ENCODE measurements at places on chromosomes 2 and 18.

- DNase-seq: no peak
Measured at GRCh38 chr18:55685638-55686037, 97.6 kb upstream of the TCF4 start.

GRCh38 chr2:40113997-40114396 is 334.9 kb upstream of the THUMPD2 start:
- DNase-seq: no peak

DNA sequence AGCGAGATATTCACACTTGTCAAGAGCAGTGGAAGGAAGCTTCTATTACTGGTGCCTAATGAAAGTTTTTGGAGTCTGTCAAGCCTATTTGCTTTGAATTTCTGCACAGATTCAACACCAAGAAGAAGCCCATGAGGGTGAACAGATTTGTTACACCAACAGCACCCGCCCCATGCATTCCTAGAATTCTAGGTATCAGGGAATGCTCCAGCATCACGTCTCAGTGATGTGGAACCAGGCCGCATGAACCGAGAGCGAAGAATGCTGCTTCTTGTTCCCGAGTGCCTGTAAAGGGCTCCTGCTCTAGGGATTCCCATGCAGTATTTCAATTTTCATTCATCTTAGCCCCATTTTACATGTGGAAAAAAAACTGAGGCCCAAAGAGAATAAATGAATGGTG is 69.7 kb downstream of the KCNF1 start:
- DNase-seq: no peak

- DNase-seq: no peak
Measured at GRCh38 chr2:230634146-230634545, 78.5 kb upstream of the CAB39 start.

GRCh38 chr2:235601960-235602704 is 108.3 kb downstream of the AGAP1 start:
- DNase-seq: no peak

DNA sequence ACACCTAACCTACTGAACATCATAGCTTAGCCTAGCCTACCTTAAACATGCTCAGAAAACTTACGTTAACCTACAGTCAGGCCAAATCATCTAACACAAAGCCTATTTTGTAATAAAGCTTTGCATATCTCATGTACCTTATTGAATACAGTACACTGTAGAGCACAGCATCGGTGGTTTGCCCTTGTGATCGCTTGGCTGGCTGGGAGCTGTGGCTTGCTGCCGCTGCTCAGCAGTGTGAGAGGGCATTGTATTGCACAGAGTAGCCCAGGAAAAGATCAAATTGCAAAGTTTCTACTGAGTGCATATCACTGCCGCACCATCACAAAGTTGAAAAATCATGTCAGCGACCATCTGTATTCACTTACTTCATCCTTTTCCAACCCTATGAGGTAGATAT is 62.3 kb upstream of the NCK2 start:
- DNase-seq: no peak

- DNase-seq: no peak
Measured at GRCh38 chr2:156892467-156893281, 364.8 kb upstream of the GALNT5 start.

- peak; percentile 66 for DNase-seq
Measured at GRCh38 chr2:73984922-73985307, 205 bp downstream of the TET3 start.

DNA sequence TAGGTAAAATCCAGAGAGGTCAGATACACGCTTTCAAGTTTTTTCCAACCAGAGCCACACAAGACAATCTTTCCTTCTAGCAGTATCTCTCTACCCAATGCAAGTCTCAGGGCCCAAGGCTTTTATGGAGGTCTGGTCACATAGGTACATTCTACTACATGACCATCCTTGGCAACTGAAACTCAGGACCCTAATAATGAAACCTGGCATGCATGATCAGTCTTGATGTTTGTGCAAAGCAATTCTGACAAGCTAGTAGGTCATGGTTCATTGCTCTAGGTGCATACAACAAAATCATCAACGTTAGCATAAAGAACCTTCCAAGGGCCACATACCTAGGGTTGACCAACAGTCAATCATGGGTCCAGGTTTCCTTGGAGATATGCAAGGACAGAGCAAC is 33.2 kb upstream of the CCDC88A start:
- no peak for DNase-seq

DNA sequence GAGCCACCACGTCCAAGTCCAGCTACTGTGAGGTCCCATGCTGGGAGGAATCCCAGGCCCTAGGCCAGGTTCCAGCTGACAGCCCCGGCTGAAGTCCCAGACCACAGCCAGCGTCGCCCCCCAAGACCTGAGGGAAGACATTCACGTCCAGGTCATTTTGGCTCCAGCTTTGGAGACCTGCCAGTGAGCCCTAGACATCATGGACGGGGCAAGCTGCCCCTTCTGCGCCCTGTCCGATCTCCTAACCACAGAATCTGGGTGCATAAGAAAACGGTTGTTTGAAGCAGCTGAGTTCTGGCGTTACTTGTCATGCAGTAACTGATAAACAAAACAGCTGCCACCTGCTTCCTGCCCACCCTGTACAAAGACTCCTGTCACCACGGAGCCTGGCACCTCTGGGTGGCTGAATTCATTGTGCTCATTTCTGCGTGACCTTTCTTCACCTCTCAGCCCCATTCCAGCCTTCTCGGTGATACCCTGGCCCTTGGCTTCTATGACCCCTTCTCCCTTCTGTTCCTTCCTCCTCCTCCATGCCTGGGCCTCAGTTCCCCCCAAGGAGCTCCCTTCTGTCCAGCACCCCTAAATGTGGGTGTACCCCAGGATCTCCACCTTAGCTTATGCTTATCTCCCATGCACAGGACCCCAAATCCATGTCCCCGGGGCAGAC is 72.6 kb upstream of the SMAD7 start:
- DNase-seq: no peak

DNA sequence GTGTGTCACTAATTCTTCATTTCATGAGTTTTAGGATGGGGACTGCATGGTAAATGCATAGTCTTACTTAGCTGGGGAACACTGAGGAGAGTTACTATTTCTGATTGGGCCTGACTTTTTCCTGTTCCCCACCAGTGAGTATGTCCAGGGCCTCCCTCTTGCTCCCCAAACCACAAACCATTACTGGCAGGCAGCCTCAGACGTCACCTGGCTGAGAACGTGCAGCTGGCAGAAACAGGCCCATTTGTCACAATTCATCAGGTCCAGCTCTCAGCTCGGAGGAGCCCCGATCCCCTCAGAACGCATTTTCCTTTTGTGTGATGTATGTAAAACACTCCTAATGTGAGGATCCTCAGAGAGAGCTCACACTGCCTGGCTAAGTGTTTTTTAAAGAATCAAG is 71.7 kb upstream of the SIX3 start:
- no peak for DNase-seq

DNA sequence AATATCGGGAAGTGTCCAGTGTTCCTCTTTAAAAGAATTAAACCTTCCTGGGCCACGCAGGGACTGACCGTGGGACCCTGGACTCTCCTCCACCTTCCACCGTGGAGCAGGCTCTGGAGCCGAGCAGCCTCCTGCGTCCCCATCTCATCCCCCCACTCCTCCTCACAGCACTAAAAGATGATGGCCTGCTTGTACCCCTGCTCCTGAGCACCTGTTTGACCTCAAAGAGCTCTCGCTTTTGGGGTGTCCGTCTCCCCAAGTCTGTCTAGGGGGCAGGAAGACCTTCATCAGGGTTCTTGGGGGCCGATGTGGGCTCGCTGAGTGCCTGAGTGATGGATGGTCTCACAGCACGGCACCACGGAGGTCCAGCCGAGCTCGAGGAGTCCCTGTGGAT is 1.2 kb upstream of the SDC1 start:
- no peak for DNase-seq

GRCh38 chr18:54023471-54023870 is 201.0 kb downstream of the MBD2 start:
- no peak for DNase-seq

- no peak for DNase-seq
Measured at GRCh38 chr2:16650287-16651249, 15.1 kb downstream of the CYRIA start.

All from activated gamma-delta T cell treated with Interleukin-2 at 50 U/mL for 16 hours (primary cell).